ENCODE measurements at places on chromosomes 2 and 18.

GRCh38 chr2:35099342-35099741 is 1256.2 kb upstream of the CRIM1 start:
- DNase-seq: no peak

- DNase-seq: no peak
Observed at GRCh38 chr2:49940626-49941025, 786.3 kb upstream of the FSHR start.

DNA sequence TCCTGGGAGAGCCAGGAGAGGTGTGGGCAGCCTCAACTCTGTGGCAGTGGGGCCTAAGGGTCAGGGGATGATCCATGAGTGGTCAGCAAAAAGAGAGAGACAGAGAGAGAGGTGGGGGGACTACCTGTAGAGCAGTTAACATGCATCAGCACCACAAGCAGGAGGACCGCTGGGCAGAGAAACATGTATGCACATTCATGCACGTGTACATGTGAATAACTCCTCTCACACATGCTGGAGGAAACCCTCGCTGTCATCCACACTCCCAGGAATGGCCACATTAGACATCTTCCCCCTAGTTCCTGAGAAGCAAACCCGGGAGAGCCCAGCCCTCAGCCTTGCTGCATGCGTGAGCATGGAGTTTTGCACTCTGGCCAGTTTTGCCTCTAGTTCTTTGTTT is 166.1 kb downstream of the SMAD7 start:
- no peak for DNase-seq

DNA sequence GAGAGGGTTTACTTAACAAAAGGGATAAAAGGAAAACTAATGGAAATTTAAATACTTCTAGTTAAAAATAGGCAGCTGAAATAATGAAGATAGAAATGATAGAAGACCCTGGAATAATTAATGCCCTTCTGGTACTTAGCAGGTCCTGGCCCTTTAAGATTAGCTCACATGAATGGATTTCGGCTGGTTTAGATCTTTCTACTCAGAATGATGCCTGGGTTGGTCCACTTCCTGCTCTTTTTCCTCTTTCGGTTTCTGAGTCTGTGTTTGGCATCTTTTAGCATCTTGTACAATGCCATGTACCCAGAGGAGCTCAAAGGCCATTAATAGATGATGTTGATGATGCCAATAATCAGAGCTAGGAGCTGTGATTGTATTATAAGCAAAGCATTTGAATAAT is 290.5 kb downstream of the CLIP4 start:
- DNase-seq: no peak

DNA sequence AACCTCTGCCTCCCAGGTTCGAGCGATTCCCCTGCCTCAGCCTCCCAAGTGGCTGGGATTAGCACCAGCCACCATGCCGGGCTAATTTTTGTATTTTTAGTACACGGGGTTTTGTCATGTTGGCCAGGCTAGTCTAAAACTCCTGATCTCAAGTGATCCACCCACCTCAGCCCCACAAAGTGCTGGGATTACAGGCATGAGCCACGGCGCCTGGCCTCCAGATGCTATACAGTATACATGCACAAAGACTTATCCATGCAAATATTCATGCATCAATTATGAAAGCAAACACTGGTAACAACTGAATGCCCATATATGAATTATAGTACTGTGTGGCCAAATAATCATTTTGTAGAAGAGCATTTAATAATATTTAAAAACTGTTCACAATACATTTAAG is 36.0 kb upstream of the SOS1 start:
- no peak for DNase-seq

GRCh38 chr2:45840481-45840880 is 189.0 kb downstream of the PRKCE start:
- DNase-seq: no peak

GRCh38 chr2:33478968-33479731 is 2.7 kb downstream of the RASGRP3 start:
- no peak for DNase-seq

DNA sequence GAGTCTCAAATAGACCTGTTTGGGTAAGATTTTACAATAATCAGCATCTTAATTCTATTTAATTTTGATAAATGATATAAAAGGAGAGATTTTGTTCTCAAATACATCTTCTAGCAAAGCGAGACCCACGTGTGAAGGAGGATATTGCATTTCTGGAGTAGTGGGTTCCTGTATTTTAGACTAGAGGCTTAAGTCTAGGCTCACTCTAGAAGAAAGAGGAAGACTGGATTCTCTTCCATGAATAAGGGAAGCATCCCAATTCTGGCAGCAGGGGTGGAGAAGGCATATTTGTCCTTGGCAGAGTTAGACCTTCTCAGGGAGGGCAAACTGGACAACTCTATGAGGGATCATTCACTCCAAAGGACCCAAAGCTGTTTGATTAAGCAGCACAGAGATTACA is 11.3 kb upstream of the FAM228A start:
- DNase-seq: no peak

DNA sequence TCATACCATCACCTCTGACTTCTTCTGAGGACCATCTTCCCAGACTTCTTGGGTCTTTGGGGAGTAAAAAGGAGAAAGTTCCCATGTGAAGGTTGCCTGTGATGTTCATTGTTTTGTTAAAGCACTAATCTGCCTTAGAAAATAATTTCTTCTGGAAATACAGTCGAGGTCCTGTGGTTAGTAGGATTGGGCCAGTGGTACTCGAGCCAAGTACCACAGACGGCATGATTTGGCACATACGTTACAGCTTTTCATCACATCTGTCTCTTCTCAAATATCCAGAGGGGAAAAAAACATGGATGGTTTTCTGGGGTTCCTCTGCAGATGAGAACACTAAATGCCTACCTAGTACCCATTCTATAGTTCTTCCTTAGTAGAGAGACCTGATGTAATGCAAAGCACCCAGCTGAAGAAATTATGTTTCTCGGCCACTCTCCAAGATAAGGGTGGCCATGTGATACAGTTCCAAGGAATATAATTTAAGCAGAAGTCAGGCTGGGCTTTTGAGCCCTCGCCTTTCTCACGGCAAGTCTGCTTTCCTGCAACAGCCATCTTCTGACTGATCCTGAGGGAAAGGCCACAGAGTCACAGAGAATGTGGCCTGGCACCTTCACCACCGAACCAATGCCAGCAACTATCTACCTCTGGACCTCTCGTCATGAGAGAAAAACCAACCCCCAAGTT is 161.0 kb downstream of the RNF152 start:
- no peak for DNase-seq

GRCh38 chr2:146734042-146734820 is 1110.6 kb upstream of the ACVR2A start:
- DNase-seq: no peak

- DNase-seq: no peak
Observed at GRCh38 chr2:223101340-223102039, 49.5 kb downstream of the KCNE4 start.

- no peak for DNase-seq
Observed at GRCh38 chr18:64674694-64675093, 525.8 kb upstream of the LINC00305 start.

DNA sequence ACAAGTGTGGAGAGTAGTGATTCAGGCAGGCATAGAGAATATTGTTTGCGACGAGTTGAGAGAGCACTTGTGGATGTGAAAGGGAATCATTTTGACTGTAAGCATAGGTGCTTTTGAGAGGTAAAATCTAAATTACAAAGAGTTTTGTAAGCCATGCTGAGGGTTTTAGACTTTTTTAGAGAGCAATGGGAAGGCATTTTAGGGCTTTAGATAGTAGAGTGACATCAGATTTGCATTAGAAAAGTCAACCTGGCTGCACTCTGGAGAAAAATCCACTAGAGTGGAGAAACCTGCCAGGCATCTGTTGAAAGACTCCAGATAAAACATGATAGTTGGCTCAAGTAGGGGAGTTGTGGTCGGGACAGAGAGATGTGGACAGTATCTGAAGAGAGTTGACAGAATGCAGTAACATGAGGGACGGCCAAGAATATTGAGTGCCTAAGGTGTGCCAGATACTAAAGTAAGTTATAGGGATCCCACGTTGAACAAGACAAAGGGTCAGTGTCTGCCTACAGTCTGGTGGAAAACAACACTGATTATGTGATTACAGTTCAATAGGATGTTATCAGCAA is 91.7 kb upstream of the MYO3B start:
- DNase-seq: no peak

GRCh38 chr2:172962082-172962481 is 113.6 kb upstream of the MAP3K20 start:
- no peak for DNase-seq

DNA sequence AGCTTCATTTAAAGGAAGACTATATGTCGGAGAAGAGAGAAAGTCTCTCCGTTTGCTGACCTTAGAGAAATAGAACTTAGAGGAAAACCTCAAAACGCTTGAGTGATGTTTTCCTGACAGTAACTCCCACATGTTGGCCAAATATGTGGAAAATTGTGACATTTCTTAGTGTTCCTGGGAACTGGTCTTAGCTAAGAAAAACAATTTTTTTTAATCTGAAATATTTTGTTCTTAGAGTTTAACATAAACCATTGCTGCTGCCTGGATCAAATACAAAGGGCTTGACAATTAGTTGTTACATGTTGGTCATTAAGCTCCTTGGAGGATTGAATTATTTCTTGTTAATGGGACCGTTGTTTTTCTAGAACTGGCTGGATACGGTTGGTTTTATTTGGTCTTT is 16.3 kb downstream of the DYNC2LI1 start:
- no peak for DNase-seq

DNA sequence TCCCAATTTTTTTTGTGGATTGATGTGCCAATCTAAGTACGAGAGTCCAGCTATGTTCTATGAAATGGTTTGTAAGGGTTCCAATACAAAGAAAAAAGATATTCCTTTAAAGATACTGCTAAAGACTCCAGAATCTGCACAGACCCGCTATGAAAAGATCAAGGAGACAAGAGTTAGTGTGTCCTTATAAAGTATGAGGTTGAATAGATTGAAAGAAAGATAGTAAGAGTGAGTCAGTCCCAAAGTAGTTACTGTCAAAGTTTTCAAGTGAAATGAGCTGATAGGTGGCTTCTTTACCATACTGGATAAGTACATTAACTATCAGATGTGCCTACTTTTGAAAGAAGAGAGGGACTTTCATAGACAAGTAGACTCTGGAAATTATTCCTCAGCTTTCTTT is 17.9 kb upstream of the EHBP1 start:
- DNase-seq: no peak

GRCh38 chr2:232889876-232890401 is 19.9 kb downstream of the SNORC start:
- DNase-seq: no peak

DNA sequence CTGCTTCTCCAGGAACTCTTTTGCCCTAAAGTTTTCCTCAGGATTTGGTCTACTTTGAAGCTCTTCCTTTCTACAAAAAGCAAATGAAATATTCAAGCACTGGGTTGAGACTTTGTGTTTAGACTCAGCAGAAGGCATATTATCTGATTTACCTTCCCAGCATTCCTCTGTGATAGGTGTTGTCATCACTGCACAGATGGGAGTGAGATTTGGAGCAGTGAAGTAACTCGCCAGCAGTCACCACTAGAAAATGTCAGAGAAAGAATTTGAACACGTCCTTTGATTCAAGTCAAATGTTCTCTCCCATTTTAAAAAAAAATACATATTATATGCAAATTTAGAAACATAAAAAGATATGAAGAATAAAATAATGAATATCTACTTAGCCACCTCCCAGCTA is 112.2 kb downstream of the DNAH6 start:
- no peak for DNase-seq

DNA sequence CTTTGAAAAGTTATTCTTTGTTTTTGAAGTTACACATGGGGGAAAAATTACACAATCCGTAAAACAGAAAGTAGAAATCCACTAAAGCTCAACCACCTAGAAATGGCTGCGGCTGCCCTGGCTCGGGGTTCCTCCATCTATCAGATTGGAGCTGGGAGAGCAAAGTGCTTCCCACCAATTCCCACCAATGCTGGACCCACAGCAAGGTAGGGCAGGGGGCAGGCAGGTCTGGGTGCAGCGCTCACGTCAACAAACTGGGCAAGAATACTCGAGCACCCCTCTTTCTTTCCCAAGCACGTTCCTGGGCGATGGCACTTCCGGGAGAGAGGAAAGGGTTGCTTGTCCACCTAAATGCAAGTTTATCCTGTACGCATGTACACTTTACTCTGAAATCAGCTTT is 217.6 kb downstream of the NDUFA10 start:
- no peak for DNase-seq

GRCh38 chr18:7224198-7224597 is 6.7 kb upstream of the LRRC30 start:
- DNase-seq: no peak

GRCh38 chr2:236662231-236663185 is 92.9 kb downstream of the ACKR3 start:
- no peak for DNase-seq

DNA sequence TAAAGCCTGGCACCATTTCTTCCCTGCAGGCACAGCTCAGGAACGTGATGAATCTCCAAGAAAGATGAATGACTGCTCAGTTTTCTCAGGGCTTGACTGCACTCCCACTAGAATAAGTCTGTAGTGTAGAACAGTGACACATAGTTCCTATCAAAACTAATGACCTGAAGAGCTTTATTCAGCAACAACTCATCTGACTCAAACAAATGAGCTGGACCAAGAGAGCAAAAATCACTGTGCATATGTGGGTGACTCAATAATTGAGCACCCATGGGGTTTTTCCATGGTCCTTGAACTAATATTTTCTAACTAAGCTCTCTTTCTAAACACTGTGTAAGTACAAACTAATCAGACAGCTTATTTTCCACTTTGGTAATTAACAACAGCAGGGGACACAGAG is 61.1 kb upstream of the XDH start:
- no peak for DNase-seq

DNA sequence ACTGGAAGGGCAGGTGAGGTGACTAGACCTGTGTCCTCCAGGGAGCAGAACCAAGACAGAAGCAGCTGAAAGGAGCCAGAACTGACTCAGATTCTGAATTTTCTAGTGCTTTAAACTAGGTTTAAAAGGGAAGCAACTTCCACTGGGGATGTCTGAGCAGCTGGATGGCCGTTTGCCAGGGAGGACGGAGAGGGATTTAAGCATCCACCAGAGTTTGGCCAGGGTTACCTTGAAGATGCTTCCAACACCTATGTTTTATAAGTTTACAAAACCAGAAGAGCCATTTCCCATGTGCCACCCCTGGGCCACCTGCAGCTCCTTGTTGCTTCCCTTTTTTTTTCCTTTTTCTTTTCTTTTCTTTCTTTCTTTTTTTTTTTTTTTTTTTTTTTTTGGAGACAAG is 48.6 kb upstream of the RBM44 start:
- DNase-seq: no peak

DNA sequence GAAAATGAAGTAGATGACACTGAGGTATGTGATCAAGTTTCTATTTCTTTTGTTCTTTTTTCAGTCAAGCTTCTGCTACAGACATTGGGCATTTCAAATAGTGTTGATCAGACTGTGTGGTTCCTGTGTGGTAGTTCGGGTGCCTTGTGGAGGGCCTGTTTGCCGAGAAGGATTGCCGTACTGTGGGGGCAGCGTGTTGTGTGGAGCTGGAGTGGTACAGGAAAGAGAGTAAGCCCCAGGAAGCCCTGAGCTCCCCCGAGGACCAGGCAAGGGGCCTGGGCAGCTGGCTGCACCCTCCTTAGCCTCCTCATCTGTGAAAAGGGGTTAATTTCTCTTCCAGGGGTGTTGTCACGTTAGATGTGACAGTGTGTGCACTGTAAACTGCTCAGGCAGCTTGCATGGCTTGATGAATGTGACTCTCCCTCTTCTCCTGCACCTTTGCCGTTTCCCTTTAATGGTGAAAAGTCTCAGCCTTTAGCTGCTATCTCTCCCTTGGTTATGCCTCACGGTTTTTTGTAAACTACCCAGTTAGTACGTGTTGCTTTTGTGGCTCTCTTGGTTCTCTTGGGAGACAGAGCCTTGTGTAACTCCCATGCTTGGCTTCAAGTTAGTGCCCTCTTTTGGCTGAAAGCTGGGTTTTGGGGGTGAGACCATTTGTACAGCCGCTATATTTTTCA is 19.5 kb downstream of the C2orf74 start:
- DNase-seq: no peak

GRCh38 chr2:128394007-128394730 is 75.5 kb upstream of the HS6ST1 start:
- no peak for DNase-seq

All from CD4-positive, alpha-beta T cell treated with Interleukin-15 for 1 hour (primary cell).